ENCODE measurements at places on chromosomes 13 and 19.

GRCh38 chr19:5452594-5453565 lies 2.3 kb upstream of the ZNRF4 start:
- DNase-seq = no peak

- no peak for DNase-seq
Observed at GRCh38 chr13:33676045-33676989, 141.6 kb upstream of the RFC3 start.

- DNase-seq = no peak
Observed at GRCh38 chr13:105084931-105085330, 1450.5 kb downstream of the EFNB2 start.

DNA sequence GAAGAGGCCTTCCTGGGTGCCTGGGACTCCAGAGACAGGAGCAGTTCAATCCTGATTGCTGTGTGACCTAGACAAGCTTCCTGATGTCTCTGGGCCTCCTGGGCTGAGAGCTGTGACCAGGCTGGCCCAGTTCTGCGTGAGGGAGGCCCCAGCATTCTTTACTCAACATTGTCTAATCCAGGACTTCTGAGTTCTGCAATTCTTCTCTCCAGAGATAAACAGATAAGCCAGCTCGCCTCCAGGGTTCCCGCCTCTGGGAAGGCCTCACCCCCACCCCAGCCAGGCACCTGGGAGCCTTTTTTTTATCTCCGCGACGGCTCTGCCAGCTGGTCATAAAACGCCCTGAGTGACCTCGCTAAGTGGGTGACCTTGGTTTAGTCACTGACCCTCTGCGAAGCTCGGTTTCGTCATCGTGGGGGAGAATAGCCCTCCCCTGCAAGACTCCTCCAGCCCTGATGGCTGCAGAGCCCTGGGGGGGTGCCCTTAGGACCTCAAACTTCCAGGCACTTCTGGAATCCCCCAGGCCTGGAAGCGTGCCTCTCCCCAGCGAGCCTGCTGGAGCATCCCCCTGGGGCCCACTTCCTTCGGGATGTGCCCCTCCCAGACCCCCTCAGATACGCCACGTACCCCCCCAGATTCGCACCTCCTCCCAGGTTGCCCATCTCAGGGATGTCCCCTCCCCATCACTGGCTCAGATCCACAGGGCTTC lies 1.9 kb downstream of the SULT2B1 start:
- DNase-seq = no peak

DNA sequence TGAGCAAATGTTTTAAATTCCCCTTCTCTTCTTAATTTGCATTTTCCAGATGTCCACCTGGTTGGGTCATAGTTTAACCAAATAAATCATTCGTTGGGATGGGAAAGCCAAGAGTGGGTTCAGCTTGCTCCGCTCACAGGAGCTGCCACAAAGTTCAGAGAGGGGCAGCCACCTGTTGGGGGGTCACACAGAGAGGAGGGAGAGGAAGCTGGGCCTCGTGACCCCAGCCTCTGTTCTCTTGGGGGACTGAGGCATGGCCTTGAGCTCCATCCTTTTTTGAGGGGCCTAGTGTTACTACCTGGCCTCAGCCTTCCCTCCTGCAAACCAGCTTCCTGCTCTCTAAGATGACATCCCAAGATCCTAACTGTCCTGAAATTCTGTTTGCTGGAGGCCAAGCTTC lies 2.5 kb downstream of the MEF2B start:
- no peak for DNase-seq

DNA sequence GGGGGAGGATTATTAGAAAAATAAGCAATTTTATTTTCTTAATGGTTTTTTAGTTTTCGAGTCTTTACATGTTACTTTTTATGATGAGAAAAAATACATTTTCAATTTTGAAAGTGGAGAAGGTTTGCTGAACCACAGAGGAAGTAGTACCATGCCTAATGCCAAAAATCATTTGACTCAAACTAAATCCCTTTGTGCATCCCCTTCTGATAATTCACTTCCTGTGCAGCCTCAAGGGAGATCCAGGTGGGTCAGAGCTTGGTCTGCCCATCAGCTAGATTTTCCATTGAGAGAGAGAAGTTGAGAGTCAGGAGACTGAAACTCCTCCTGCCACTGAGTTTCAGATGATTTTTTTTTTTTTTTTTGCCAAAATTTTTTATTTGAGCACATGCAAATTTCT lies 571.7 kb downstream of the LIG4 start:
- no peak for DNase-seq

DNA sequence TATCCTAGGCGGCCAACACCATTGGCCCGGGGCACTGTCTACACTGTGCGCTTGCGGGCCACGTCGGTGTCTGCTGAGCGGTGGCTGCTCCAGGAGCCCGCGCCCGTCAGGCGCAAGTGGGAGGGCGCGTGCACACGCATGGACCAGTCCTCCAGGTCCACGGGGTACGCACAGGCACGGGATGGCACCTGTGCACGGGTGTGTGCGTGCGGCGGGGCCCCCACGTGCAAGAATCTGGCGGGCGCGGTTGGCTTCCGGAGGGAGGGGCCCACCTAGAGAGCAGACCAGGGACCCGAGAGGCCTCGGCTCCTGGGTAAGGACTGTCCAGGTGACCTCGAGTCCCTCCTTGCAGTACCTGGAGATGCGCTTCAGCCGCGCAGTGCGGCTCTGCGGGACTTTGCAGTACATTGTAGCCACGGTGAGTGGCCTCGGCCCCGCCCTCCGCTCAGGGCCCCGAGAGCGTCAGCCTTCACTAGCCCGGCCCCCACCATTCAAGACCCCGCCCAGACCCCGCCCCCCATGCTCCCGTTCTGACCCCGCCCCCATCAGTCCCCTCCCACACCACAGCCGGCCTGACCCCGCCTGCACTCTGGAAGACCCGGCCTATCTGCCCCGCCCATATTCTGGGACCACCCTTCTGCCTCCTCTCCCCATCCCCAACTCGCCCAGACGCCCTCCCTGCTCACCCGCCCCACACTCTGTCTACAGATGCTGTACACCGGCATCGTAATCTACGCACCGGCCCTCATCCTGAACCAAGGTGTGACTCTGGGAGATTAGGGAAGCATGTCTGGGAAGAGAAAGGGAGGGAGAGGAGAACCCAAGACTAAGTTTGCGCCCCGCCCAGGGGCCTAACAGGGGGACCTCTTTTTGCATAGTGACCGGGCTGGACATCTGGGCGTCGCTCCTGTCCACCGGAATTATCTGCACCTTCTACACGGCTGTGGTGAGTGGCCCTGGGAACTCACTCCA lies 2.3 kb downstream of the SLC5A5 start:
- peak; percentile 41 for DNase-seq

DNA sequence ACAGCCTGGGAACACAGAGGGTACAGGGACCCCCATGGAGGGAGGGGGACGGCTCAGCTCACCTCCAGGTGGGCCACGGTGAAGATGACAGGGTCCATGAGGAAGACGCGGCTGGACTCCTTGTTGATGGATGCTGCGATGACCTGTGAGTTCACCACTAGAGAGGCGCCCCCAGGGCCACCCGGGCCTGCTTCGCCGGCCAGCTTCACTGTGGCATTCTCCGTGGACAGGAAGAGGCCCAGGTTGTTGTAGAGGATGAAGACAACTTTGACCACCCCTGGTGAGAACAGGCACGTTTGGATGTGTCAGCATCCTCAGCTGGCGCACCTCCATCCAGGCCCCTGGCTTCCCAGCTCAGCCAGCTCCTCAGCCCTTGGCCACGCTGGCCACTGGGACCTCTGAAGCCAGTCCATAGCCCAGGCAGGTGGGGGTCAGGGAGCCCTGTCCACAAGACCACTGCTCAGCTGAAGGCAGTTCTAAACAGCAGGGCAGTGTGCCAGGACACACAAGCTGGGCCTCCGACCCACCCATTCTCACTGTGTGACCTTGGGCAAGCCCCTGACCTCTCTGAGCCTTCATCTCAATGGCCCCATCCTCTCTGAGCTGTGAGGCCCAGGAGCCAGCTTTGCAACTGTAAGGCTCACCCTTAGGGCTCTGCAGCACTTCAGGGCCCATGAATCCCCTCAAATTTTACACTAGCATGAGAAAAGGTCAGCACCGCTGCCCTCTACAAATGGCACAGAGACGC lies 22.1 kb upstream of the ASF1B start:
- no peak for DNase-seq

DNA sequence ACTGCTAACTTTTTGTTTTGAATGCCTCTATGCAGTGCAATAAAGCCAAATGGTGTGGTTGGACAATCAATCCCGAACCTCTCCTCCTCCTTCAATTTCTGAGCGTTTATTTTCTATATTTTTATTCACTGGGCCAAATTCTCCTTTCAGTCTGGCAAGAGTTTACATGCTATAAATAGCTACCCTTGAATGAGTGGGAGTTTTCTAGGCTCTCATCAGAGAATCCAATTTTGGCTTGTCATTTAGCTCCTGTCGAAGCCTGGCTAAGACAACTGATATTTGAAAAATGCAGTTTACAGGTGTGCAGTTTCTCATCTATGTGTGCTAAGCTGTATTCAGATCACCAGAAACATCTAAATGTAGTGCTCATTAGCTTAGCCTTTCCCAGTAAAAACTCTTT lies 61.8 kb downstream of the OLFM4 start:
- no peak for DNase-seq

- DNase-seq = no peak
Observed at GRCh38 chr13:21608961-21609360, 5.0 kb upstream of the MICU2 start.

GRCh38 chr19:33546656-33547055 lies 25.1 kb upstream of the PEPD start:
- DNase-seq = no peak

DNA sequence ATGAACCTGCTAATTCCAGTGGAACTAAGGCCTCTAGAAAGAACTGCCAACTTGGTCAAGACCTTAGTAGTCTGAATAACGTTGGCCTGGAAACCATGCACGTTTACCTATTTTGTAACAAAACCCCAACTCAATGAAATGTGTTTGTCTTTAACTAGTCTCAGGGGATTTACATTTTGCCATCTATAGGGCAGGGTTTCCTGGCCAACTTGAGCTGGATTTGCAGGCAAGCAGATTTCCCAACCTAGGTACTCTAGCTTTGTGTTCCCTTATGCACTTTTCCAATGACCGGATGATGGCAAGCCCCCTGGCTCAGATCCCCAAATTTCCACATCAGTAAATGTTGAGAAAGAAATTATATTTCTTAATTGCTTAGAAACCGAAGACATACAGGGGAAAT lies 114.5 kb downstream of the IRS2 start:
- DNase-seq = no peak

- no peak for DNase-seq
Observed at GRCh38 chr19:38710928-38711725, 33.1 kb downstream of the CAPN12 start.

DNA sequence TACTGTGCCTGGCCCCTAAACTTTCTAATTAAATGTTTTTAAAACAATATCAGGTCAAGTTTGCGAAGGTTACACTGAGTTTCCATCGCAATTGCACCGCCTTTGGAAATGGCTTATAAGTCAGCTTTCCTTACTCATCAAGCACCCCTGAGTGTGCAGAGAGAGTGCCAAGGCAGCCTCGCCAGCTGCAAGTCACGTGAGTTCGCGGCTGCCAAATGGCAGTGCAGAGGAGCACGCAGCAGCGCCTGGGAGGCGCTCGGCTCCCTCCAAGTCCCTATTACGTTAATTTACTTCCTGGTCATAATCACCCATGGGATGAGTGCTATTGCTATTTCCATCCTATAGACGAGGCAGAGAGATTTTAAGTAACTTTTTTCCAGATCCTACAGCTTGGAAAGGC lies 319.6 kb downstream of the TEX29 start:
- no peak for DNase-seq

- DNase-seq = no peak
Observed at GRCh38 chr13:42740753-42741152, 40.6 kb upstream of the FAM216B start.

Data from activated T-helper 1 cell treated with anti-CD3 and anti-CD28 coated beads, Interleukin-2, amount 50 U/mL, for 16 hours (primary cell).